ENCODE measurements at places on chromosomes 2 and 18.

DNA sequence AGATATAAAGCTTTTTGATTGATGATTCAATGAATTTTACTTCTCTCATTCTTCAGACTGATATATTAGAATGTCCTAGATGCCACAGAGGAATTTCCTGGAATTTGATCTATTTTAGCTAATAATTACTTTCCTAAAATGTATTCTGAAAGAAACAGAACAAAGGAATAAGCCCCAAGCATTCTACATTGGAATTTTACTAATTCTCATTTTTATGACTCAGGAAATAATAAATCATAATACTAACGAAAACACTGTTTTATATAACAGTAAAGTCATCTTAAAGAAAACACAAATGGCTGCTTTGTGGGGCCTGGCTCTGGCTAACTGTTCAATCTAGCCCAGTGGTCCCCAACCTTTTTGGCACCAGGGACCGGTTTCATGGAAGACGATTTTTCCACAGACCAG, 68.6 kb upstream of the LPIN2 start:
- DNase-seq = no peak

- DNase-seq = no peak
Measured at GRCh38 chr2:129460299-129461198, 518.9 kb upstream of the RAB6C start.

DNA sequence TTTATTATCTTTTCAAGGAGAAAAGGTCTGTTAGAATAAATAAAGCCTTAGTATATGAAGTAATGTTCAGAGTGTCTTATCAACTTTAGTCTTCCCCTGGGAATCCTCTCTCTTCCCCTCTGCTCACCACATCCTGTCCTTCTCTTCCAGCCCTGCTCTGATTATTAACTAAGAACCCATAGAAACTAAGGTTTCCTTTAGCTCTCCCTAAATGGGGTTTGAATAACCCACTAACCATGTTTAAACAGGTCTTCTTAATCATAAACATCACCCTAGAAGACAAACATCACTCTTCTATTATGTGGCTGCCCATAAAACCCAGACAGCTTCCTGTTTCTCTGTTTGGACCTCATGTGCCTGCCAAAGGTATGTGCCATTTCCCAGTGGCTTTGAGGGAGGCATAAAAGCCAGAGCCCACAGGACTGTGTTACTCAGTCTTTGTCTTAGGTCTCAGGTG, 50.1 kb downstream of the SLC14A1 start:
- no peak for DNase-seq

- DNase-seq = no peak
Measured at GRCh38 chr18:35028536-35028935, 12.7 kb upstream of the MAPRE2 start.

- no peak for DNase-seq
Measured at GRCh38 chr2:55099878-55100820, 49.9 kb upstream of the RTN4 start.

DNA sequence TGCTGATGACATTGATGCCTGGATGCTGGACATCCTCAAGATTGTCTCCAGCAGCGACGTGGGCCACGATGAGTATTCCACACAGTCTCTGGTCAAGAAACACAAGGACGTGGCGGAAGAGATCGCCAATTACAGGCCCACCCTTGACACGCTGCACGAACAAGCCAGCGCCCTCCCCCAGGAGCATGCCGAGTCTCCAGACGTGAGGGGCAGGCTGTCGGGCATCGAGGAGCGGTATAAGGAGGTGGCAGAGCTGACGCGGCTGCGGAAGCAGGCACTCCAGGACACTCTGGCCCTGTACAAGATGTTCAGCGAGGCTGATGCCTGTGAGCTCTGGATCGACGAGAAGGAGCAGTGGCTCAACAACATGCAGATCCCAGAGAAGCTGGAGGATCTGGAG, 94.1 kb upstream of the EML6 start:
- DNase-seq = no peak

- no peak for DNase-seq
Measured at GRCh38 chr2:101223814-101224231, 28.9 kb upstream of the CNOT11 start.

DNA sequence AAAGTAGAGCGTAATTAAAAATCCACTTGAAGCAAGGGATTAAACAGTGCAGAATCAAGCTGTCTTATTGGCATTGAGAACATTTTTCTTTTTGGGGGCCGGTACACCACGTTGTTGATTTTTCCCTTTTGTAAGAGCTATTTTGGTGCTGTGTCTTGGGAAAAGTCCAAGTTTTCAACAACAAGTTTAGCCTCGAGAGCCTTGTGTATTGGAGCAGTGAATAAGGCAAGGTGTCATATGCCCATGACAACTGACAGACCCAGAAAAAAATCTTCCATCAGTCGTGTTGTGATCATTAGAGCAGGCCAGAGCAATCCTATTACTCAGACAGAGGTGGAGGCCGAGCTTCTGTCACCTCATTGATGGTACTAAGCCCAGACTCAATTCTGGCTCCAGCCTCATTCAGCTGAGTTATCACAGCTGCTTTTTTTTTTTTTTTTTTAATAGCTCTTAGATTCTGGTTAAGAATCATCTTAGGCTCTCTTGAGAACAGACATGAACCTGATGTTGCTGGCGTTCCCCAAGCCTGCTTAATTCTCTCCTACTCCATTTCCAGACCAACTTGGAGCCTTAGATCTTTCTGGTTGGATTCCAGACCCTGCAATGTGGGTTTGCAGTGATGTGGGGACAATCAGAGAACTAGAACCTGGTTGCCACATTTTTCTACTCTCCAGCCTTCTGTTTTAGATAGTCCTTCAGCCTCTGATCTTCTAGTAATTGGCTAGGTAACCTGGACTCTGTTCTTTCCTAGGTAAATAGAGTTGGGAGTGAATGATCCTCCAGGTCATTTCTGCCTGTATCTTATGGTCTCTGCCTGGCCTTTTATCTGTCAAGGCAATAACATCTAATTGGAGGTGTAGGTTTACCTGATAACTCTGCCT, 43.1 kb downstream of the MOGAT1 start:
- DNase-seq = no peak

GRCh38 chr2:29920130-29920577, 1.2 kb downstream of the ALK start:
- no peak for DNase-seq

GRCh38 chr2:101614127-101614759, 83.3 kb upstream of the MAP4K4 start:
- no peak for DNase-seq

DNA sequence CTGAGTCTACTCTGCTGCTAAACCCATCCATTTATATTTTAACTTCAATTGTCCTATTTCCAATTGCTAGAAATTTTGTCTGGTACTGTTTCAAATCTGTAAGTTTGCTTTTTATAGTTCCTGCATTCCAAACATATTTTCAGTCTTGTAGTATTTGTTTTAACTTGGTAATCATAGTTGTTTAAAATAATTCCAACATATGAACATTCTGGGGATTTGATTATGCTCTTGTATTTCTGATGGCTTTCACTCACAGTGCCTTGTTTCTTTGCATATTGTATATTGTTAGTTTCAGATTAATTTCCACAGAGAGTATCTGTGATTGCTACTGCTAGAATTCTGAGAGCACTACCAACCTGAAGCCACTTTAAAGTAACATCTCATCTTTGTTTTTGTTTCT, 202.4 kb downstream of the ETAA1 start:
- DNase-seq = no peak

- DNase-seq = no peak
Measured at GRCh38 chr2:180970016-180970415, 10.4 kb upstream of the UBE2E3 start.

- no peak for DNase-seq
Measured at GRCh38 chr2:55269645-55269990, 587 bp upstream of the MTIF2 start.

DNA sequence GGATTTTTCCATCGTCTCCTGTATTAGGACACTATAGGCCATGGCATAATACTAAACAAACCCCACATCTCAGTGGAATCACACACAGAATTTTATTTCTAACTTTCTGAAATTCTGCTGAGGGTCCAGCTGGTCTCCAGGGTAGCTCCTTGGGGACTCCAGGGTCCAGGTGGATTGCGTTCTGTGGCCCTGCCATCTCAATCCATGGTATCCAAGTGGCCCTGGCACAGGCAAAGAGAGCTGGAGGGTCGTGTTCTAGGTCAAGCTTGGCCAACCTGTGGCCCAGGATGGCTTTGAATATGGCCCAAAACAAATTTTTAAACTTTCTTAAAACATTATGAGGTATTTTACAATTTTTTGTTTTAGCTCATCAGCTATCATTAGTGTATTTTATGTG, 134.6 kb downstream of the CTIF start:
- DNase-seq = no peak

- no peak for DNase-seq
Measured at GRCh38 chr18:79553154-79553553, 126.4 kb upstream of the CTDP1 start.

GRCh38 chr2:10525573-10526265, 77.6 kb upstream of the ODC1 start:
- DNase-seq = no peak

DNA sequence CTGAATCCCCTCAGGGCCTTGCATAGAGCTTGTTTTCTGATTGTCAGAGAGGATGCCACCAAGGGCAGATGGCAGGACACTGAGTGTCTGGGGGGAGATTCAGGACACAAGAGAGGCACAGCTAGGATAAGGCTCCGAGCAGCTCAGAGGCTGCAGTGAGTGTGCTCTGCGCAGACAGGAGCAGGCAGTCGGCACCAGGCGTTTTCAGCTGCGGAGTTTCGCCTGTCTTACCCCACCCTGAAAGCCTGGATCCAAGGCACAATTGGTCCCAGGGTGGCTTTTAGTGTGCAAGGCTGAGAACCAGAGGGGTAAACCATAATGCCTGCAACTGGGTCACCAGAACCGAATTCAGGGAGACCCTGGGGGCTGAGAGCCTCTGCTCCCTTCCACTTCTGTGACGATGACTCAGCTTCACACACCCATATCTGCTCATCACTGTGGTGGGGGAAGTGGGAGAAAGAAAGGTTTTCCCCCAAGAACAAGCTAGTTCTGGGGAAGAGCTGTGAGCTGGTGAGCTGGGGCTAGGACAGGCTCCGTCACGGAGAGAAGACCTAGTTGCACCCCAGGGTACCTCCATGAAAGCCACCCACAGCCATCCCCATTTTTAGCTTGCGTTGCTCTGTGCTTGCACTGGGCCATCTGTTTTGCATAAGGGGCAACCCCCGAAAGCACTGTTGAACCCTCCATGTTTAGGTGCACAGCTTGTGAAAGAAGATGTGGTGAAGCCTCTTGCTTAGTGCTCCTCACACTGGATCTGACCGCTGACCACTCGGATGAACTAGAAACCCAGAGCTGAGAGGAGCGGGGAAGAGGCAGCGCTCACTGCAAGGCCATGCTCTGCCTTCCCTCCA, 173.7 kb downstream of the CELF4 start:
- no peak for DNase-seq

- DNase-seq = no peak
Measured at GRCh38 chr2:71281950-71282349, 49.6 kb upstream of the ZNF638 start.

DNA sequence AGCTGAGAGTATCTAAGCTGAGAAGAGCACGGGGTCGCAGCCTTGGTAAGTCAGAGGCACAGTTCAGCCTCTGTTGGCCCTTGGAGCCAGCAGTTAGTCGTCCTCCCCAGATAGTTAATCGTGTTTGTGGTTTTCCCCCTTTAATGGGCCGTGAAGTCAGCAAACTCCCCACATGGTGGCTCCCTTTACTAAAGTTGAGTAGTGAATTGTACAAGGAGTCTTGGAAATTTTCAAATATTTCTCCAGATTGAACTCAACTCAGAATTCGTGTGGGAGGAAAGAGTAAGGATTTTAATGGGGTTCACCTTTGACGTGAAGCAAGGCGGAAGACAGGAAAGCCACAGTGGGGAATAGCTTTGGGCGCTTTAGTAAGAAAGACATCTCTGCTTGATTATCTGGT, 2.4 kb upstream of the ADCYAP1 start:
- DNase-seq = no peak

DNA sequence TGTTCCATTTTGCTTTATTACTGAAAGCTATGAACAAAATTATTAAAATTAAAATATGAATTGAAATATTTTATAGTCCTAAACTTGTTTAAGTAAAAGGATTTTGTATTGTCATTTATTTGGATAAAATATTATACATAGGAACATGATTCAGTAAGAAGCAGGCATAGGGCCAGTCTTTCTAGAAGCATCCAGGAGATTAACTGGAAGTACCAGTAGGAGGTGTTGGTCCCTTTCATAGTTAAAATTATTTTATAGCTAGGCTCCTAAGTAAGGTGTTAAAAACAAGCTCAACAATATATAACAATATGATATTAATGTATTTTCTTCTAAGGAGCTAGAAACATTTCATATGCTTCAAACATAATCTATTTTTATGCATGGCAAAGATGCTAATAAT, 43.7 kb downstream of the FIGN start:
- DNase-seq = no peak

DNA sequence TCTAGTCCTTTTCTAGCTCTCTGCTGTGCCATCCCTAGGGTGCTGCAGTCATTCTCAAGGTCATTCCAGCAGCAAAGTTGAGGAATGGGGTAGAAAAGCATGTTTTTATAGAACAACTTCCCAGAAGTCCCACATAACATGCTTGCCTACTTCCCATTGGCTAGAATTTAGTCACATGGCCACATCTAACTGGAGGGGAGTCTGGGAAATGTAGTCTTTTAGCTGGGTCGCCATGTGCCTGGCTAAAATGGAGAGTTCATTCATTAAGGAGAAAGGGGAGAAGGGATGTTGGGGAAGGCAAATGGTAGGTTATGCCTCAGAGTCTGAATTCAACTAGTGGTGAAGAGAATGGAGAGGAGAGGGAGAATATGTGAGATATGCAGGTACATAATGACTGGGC, 85.7 kb downstream of the SLC4A3 start:
- DNase-seq = no peak

DNA sequence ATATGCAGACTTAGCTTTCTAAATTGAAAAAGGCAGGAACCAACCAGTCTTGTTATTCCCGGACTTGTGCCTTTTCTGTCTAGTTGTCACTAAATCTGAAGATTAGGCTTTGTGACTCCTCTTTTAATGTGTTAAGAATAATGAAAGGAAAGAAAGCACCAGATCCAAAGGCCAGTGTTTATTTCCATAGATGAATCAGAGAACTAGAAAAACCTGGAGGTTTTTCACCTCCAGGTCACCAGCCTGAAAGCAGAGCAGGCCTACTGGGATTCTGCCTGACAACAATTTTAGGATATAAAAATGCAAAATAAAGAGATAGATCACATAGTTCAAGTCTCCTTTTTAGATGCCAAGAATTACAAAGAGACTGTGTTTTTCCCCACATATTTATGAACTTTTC, 160.4 kb downstream of the GULP1 start:
- no peak for DNase-seq

Measured in stimulated activated CD8-positive, alpha-beta memory T cell treated with anti-CD3 and anti-CD28 coated beads, Interleukin-15, amount 100 ng/mL, for 4 hours (primary cell).